ENCODE measurements at places on chromosomes 2 and 18. TPM values are rescaled to one million over a fixed set of nuclear protein-coding genes. Genes with fewer than 3 reads are reported as not detected.

DNA sequence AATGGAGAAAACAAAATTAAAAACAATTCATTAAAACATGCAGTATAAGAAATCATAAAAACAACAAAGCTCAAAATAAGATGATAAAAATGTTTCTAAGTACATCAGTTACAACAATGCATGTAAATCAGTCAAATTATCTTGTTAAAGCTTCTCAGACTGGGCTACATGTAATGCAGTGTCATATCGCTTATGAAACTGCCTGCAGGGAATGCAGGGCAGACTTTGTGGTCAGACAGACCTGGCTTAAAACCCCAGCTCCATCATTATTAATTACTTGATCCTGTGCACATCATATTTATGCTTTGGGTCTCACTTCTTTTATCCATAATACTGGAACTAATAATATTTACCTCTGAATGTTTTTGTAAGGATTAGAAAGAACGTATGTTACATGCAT is 74.6 kb downstream of the PID1 start:
- no peak for DNase-seq

GRCh38 chr2:235850771-235851551 is 317.2 kb downstream of the GBX2 start:
- DNase-seq: peak; percentile 54

DNA sequence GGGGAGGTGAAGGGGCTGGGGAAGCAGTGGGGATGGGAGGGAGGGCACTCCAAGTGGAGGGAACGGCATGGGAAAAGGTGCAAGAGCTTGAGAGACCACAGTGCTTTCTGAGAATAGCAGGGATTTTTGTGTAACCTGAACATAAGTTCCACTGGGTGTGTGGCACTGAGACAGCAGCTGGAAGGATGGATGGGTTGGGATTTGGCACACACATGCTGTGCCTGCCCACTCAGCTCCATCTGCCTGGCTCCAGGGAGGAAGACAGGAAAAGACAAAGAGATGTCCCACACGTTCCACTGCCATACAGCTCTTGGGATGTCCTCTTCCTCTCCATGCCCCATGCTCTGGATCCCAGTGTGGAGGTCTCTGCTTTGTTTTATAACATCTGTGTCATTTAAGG is 114.1 kb upstream of the TEX51 start:
- DNase-seq: peak; percentile 16

Gene HADHB
- total RNA-seq: 125 TPM
